ENCODE measurements at places on chromosomes 13 and 19. TPM values are rescaled to one million over a fixed set of nuclear protein-coding genes. Genes with fewer than 3 reads are reported as not detected.

The PABPC3 gene
- 0.18 TPM for total RNA-seq

The RFPL4A gene
- not detected for total RNA-seq

The SPACA4 gene
- not detected for total RNA-seq

The TNFAIP8L1 gene
- total RNA-seq, result 11.2 TPM

The IGFL3 gene
- total RNA-seq, result not detected

The ANGPTL8 gene
- not detected for total RNA-seq

The ZNF724 gene
- 1.7 TPM for total RNA-seq

The CASP14 gene
- not detected for total RNA-seq

The TEX29 gene
- 0.97 TPM for total RNA-seq

The ZNF737 gene
- total RNA-seq, result 18.3 TPM

The GRIN3B gene
- total RNA-seq, result 3.0 TPM

DNA sequence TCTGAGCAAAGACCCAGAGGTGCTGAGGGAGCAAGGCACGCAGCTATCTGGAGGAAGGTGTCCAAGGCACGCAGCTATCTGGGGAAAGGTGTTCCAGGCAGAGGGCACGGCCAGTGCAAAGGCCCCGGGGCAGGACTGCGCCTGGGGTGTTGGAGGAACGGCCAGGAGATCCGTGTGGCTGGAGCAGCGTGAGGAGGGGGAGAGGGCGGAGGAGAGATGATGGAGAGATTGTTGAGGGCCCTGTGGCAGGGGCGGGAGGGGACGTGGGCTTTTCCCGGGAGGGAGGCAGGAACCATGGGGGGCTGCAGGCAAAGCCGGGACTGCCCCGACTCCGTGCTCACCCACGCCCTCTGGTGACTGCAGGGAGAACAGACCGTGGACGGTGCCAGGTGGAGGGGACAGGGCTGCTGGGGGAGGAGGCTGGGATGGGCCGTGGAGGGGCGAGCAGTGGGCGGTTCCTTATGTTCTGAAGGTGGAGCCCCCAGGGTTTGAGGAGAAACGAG, 13.3 kb upstream of the MISP start:
- H3K27me3 ChIP-seq, result no peaks in the 10 kb centered on the region
- H3K27ac ChIP-seq, result no peak overlapping the region
- H3K36me3 ChIP-seq, result peaks cover 13% of the 10 kb centered on the region
- H3K4me3 ChIP-seq, result no peak overlapping the region
- no peaks in the 10 kb centered on the region for H3K4me1 ChIP-seq
- DNase-seq, result peak; percentile 67

- H3K4me1 ChIP-seq, result peaks cover 58% of the 10 kb centered on the region
- DNase-seq, result no peak
- H3K27me3 ChIP-seq, result no peaks in the 10 kb centered on the region
- no peak overlapping the region for H3K4me3 ChIP-seq
- H3K27ac ChIP-seq, result no peak overlapping the region
Observed at GRCh38 chr13:108225440-108225839, 7.2 kb downstream of the ABHD13 start.

DNA sequence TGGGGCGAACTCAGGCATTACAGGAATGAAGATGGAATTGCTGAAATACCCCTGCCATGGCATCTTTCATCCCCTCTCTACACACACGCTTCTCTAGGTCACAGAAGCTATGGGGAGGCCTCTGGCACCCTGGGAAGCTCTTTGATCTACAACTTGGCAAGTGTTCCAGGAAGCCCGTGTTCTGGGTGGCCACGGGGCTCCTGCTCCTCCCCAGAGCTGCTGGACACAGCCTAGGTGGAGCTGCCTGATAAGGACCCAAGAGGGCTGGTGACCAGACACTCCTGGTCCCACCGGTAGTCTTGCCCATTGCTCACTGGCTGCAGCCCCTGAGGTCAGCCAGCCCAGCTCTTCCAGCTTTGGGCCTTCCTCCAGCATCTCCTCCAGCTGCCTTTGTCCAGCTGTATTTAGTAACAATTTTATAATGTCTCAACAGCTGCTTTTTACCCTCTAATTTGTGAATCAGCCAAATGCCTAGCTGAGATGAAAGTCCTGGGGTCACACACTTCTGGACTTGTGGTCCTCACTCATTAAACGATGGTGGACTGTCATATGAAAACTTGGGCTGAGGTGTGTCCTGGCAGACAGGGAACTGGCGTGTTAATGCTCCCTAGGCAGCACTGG, 72.8 kb upstream of the SPATA13 start:
- no peaks in the 10 kb centered on the region for H3K36me3 ChIP-seq
- H3K27me3 ChIP-seq, result no peaks in the 10 kb centered on the region
- no peak overlapping the region for H3K27ac ChIP-seq
- no peak for DNase-seq
- H3K4me3 ChIP-seq, result no peak overlapping the region

- H3K4me3 ChIP-seq, result no peak overlapping the region
- no peaks in the 10 kb centered on the region for H3K36me3 ChIP-seq
- peaks cover 5% of the 10 kb centered on the region for H3K4me1 ChIP-seq
- no peak for DNase-seq
- H3K27ac ChIP-seq, result peak overlapping the region; percentile 32
Observed at GRCh38 chr19:35240327-35240726, 8.5 kb upstream of the LSR start.

- no peaks in the 10 kb centered on the region for H3K36me3 ChIP-seq
- H3K27ac ChIP-seq, result no peak overlapping the region
- DNase-seq, result peak; percentile 63
Observed at GRCh38 chr13:74575729-74576125, 441.5 kb upstream of the KLF12 start.

- H3K27ac ChIP-seq, result peak overlapping the region; percentile 96
- H3K4me3 ChIP-seq, result peak overlapping the region; percentile 72
- H3K4me1 ChIP-seq, result peaks cover 20% of the 10 kb centered on the region
- no peaks in the 10 kb centered on the region for H3K27me3 ChIP-seq
- peaks cover 18% of the 10 kb centered on the region for H3K36me3 ChIP-seq
Observed at GRCh38 chr19:49818649-49819370, 721 bp downstream of the MED25 start.

GRCh38 chr13:44101347-44102083, 221.8 kb downstream of the LACC1 start:
- H3K27me3 ChIP-seq, result no peaks in the 10 kb centered on the region
- H3K4me3 ChIP-seq, result no peak overlapping the region
- no peak for DNase-seq
- H3K27ac ChIP-seq, result no peak overlapping the region
- no peaks in the 10 kb centered on the region for H3K36me3 ChIP-seq

DNA sequence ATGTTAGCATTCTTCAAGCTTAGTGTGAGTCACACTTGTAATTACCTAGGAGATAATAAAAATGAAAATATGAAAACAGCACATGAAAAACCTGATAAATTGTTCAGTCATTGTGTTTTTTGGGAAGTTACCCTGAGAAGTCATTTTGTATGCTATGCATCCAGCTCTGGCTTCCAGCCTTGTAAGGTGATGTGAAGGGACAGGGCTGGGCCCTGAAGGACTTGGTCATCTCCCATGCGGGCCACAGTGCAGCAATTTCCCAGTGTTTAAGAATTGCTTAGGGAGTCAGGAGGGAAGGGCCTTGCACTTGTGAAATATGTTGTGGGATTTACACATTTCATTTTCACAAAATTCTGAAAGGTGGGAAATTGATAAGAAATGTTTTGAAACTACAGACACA, 41.3 kb downstream of the ARHGEF7 start:
- peaks cover 45% of the 10 kb centered on the region for H3K4me1 ChIP-seq
- H3K27me3 ChIP-seq, result no peaks in the 10 kb centered on the region
- no peak overlapping the region for H3K4me3 ChIP-seq
- peaks cover 4% of the 10 kb centered on the region for H3K36me3 ChIP-seq
- DNase-seq, result no peak
- H3K27ac ChIP-seq, result no peak overlapping the region

GRCh38 chr13:26965952-26966700, 205.5 kb downstream of the USP12 start:
- H3K27me3 ChIP-seq, result no peaks in the 10 kb centered on the region
- peak; percentile 45 for DNase-seq
- H3K36me3 ChIP-seq, result no peaks in the 10 kb centered on the region
- peaks cover 21% of the 10 kb centered on the region for H3K4me1 ChIP-seq
- H3K4me3 ChIP-seq, result no peak overlapping the region
- no peak overlapping the region for H3K27ac ChIP-seq

DNA sequence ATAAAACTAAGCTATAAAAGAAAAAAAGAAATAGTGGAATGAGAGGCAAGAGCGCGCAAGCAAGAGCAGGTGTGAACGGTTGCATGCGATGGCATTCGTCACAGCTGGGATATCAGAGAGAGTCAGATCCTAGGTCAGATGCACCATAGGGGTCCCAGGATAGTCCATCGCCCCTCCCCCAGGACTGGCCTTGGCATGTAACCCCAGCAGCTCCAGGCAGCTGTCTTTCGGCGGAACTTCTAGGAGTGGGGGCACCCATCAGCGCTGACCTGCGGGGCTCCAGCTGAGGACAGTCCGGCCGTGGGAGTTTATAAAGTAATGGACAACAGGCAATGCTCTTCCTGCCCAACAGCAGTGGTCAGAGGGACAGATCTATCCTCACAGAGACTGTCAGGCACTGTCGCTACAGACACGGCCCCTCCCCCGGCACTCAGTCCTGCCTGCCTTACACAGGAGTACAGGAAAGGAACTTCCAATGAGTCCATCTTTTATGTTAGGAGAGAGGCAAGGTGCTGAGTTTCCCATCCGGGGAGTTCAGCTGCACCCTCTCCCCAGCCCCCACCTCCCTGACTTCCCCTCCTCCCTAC, 1.4 kb downstream of the SIAH3 start:
- peak overlapping the region; percentile 11 for H3K4me3 ChIP-seq
- no peaks in the 10 kb centered on the region for H3K36me3 ChIP-seq
- H3K4me1 ChIP-seq, result peaks cover 23% of the 10 kb centered on the region
- DNase-seq, result no peak
- H3K27ac ChIP-seq, result no peak overlapping the region

DNA sequence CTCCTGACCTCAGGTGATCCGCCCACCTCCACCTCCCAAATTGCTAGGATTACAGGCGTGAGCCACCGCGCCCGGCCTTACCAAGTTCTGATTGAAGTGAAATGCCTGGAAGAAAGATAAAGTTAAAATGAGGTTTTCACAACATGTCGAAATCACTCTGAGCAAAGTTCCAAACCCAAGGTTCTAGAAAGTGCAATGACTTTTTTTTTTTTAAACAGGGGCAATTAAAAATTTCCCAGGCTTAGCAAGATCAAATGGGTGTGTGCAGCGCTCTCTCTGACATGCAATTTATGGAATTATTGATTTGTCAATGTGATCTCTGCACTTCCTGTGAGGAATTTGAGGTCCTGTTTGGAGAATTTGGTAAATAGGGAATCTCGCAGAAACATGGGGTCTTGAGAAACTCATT, 12.8 kb upstream of the MAP2K2 start:
- no peak overlapping the region for H3K4me3 ChIP-seq
- no peaks in the 10 kb centered on the region for H3K36me3 ChIP-seq
- peaks cover 7% of the 10 kb centered on the region for H3K4me1 ChIP-seq
- H3K27me3 ChIP-seq, result no peaks in the 10 kb centered on the region

- H3K27ac ChIP-seq, result peak overlapping the region; percentile 18
- no peak for DNase-seq
- peaks cover 31% of the 10 kb centered on the region for H3K4me1 ChIP-seq
- H3K27me3 ChIP-seq, result no peaks in the 10 kb centered on the region
Observed at GRCh38 chr19:4701557-4701956, 22.1 kb downstream of the DPP9 start.

DNA sequence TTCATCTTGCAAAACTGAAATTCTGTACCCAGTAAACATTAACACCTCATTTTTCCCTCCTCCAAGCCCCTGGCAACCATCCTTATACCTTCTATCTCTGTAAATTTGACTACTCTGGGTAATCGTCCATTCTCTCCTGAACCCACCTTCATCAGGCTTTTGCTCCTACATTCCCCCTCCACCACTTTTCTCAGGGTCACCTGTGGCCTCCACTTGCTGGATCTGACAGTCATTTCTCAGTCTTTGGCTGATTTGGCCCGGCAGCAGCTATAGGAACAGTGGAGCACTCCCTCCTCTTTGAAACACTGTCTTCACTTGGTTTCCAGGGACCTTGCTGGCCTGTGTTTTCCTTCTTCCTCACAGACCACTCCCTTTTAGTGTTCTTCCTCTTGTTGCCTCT, 83.5 kb downstream of the LRCH1 start:
- no peak overlapping the region for H3K27ac ChIP-seq
- no peaks in the 10 kb centered on the region for H3K36me3 ChIP-seq
- H3K4me3 ChIP-seq, result no peak overlapping the region
- H3K4me1 ChIP-seq, result peaks cover 37% of the 10 kb centered on the region
- no peak for DNase-seq

DNA sequence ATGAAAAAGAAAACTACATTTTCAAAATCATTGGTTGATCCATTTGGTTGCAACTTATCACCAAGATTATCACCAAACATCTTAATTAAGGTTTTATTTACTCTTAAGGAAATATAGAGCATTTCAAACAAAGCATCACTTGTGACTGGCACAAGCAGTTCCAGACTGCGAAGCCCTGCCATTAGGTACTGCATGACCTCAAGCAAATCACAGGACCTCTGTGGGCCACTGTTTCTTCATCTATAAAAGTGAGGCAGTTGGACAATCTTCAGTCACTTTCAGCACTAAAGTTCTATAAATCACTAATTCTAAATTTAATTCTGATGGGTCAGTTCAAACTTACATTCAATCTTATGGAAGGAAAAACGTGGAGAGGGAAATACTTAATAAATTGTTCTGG, 2.0 kb downstream of the ELF1 start:
- peaks cover 41% of the 10 kb centered on the region for H3K4me1 ChIP-seq
- H3K27me3 ChIP-seq, result no peaks in the 10 kb centered on the region
- H3K36me3 ChIP-seq, result no peaks in the 10 kb centered on the region
- H3K27ac ChIP-seq, result peak overlapping the region; percentile 84

DNA sequence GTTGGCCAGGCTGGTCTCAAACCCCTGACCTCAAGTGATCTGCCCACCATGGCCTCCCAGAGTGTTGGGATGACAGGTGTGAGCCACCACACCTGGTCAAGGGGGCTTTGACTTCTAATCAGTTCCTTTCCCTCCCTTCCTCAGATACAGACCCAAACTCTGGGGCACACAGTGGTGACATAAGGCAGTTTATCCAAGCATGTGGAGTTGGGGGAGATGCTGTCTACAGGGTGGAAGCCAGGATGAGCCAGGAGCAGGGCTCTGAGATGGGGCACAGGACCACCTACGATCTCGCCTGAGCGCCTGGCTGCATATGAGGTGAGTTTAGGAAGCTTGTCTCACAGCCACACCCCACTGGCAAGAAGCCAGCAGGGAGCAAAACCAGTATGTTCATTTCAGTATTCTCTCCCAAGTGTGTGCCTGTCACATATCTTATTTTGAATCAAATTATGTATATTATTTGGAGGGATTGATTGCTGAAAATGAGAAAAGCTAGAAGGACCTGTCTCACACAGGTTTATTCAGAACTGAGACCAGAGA, 67.7 kb downstream of the KCTD15 start:
- no peak overlapping the region for H3K27ac ChIP-seq
- no peaks in the 10 kb centered on the region for H3K36me3 ChIP-seq
- H3K4me1 ChIP-seq, result peaks cover 4% of the 10 kb centered on the region
- H3K4me3 ChIP-seq, result no peak overlapping the region
- no peaks in the 10 kb centered on the region for H3K27me3 ChIP-seq

DNA sequence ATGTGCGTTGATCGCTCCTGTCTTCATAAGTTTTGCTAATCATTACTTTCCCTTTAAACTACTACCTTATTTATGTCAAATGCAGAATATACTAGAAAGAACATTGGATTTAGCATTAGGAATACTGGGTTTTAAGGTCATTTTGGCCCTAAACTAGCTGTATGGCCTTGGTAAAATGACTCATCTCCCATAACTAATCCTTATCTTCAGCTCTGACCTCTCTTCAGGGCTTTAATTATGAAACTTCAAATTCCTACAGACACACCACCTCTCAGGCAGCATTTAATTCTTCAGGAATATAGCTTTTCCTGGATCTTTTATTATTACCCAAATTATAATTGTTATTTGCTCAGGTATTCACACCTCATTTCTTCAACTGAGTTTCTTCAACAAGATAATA, 121.2 kb downstream of the STARD13 start:
- no peaks in the 10 kb centered on the region for H3K27me3 ChIP-seq
- peaks cover 8% of the 10 kb centered on the region for H3K4me1 ChIP-seq
- H3K36me3 ChIP-seq, result peaks cover 42% of the 10 kb centered on the region
- H3K4me3 ChIP-seq, result no peak overlapping the region
- DNase-seq, result no peak
